ENCODE measurements at places on chromosomes 4 and X.

GRCh38 chr4:41471126-41472071, 66.6 kb upstream of the LIMCH1 start:
- no peak for DNase-seq

GRCh38 chrX:123847056-123847455, 12.8 kb upstream of the XIAP start:
- DNase-seq = no peak

DNA sequence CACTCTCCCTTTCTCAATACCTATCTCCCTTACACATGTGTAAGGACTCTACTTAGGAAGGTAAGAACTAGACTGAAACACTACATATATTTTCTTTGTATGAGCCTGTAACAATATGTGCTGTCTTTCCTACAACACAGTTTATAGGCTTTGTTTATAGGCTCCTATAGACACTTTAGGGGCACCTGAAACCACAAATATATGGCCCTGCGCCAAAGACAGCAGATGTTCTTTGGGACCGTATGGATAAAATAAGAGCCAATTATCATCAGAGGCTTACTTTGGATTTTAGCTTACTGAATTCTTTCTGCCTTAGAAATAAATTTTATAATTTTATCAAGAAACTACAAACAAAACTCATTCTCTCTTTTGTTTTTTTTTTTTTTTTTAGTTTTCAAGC, 16.6 kb upstream of the CXCL3 start:
- DNase-seq = peak; percentile 28

GRCh38 chr4:85968945-85969819, 390.7 kb downstream of the MAPK10 start:
- DNase-seq = no peak

DNA sequence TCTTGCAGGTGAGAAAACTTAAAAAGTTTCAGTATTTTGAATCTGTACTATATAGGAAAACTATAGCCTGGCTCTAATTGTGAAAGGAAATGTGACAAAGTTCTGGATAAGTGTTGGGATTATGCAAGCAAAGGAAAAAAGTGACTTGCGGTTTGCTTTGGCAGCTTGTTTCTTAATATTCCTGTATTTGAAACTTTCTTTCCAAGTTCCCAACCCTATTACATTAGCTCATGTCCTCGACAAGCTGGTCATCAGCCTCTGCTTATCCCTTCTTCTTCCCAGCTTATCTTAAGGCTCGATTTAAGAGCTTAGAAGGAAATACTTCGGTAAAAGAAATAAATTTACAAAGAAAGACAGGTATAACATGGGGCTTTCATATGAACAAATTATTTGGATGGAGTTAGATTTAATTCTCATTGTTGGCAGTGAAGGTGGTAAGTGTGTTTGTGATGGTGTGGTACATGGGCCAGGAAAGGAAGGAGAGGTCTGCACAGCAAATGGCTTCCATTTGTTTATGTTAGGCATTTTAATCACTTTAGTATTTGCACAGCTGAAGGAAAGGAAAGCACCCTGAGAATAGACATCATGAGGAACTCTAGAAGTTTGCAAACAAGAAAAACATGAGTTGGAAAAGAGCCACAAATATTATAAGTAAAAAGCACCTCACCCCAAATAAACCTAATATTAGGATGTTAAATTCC, 5.1 kb upstream of the MYOZ2 start:
- no peak for DNase-seq

- DNase-seq = no peak
These were observed 194.3 kb downstream of the SLC4A4 start for GRCh38 chr4:71533121-71533520.

DNA sequence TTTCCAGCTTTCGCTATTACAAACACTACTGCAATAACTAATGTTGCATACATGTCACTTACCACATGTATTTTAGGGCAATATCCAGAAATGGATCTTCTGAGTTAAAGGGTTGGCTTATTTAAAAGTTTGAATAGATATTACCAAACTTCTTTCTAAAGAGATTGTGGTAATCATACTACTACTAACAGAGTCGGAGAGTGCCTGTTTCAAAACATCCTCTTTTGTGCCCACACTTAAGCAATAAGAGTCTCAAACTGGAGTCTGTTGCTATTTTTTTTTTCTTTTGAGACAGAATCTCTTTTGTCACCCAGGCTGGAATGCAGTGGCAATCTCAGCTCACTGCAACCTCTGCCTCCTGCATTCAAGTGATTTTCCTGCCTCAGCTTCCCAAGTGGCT, 35.8 kb downstream of the FGFBP1 start:
- DNase-seq = no peak

GRCh38 chr4:128068918-128069317, 7.8 kb downstream of the LARP1B start:
- DNase-seq = peak; percentile 30

DNA sequence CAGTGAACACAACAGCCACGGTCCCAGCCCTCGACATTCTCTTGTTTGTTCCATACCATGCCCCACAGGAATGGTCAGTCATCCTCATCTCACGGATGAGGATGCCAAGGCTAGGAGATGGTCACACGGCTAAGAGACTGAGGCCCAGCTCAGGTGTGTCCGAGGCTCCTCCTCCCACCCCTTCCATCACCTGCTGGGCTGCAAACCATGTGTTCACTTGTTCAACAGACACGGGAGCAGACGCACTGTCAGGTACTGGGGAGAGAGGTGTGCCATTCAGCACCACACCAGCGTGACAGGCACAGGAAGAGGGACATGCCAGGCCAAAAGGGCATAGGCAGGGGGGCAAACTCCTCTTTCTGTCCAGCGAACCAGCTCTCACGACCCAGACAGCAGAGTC, 45.9 kb downstream of the ABLIM2 start:
- no peak for DNase-seq

- DNase-seq = peak; percentile 63
These were observed at the start of gene TMSB4X for GRCh38 chrX:12974796-12975669. TSS of gene TMSB4X (plus strand) at chrX:12975110.

DNA sequence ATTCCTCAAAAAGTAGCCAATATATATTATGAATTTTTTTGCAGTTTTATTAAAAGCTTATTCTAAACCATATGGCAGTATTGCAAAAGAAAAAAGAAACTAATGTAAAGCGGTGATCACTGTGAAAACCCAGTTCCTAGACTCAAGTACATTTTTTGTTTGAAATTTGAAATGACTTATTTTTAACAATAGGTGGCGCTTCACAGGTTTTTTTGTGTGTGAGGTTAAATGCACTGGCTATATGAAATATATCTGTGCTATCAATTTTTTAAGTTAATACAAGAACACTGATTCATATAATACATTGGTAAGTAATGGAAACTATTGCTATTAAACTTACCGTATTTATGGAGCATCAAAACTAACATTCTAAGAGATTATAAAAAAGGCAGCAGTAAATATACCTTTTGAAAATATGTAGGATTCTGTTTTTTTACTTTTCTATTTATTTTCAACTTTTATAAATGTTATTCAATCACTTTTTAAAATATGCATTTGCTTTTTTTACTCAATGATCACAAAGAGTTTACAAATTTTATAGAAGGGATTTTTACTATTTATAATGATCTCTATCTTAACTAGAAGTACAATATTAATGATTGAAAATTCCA, 5.6 kb upstream of the SPRY1 start:
- peak; percentile 33 for DNase-seq

GRCh38 chrX:77447653-77448569, 722 bp downstream of the FGF16 start:
- DNase-seq = no peak

Data from hematopoietic multipotent progenitor cell treated with erythropoietin and hydrocortisone succinate and interleukin-3 and kit ligand, for 15 days (in vitro differentiated cells).